ENCODE measurements at places on chromosomes 4 and X. TPM values are rescaled to one million over a fixed set of nuclear protein-coding genes. Genes with fewer than 3 reads are reported as not detected.

GRCh38 chrX:1488745-1489144 is 36.0 kb upstream of the ASMTL start:
- peak overlapping the region; percentile 51 for H3K27ac ChIP-seq
- H3K36me3 ChIP-seq = peaks cover 10% of the 10 kb centered on the region
- H3K4me1 ChIP-seq = peaks cover 18% of the 10 kb centered on the region
- H3K27me3 ChIP-seq = no peaks in the 10 kb centered on the region

DNA sequence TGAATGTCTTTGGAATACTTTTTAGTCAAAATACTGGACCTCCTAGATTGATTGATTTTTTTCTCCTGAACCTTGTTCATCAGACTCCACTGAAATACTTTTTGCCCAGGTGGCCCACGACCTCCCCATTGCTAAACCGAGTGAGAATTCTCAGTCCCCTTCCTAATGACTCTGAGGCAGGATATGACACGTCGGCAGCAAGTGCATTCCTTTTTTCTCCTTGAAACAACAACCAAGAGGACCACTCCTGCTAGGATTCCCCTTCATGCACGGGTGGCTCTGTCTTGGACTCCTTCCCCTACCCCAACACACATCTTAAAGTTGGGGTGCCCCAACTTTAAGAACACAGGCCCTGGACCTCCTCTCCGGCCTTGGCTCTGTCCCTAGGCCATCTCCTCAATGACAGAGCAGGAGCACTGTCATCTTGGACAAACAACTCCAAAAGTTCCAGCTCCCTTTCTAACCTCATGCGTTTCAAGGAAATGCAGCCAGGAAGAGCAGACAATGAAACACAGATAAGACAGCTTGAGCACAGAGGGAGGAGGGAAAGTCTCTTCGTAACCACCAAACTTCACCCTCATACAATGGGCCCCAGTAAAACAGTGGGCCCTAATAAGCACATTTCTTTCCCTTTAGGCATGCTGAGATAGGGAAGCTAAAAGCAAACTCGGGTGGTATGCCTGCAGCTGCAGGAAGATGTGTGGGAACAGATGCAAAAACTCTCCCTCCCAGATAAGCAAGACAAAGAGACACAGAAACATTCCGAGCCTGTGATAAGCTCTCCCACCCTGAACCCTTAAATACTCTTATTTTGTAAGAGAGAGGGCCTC is 33.9 kb downstream of the ZBTB49 start:
- H3K27me3 ChIP-seq = no peaks in the 10 kb centered on the region
- no peak overlapping the region for H3K27ac ChIP-seq
- H3K4me3 ChIP-seq = no peak overlapping the region
- no peaks in the 10 kb centered on the region for H3K36me3 ChIP-seq

The PPBP gene
- total RNA-seq = not detected

DNA sequence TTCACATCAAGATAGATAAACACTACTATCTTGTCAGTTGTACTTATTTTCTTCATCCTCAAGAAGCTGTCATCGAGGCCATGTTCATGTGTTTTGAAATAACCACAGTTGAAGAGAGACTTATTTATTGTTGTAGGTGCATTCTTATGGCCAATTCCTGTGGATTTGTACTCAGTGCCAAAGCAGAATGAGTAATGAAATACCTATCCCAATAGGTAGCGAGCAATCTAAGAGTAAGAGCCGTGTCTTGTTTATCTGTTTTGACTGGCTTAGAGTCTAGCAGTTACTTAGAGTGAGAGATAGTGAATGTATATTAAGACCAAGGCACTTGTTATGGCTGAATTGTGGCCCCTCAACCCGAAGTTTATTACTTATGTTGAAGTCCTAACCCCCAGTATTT is 631.0 kb upstream of the SPANXN1 start:
- no peaks in the 10 kb centered on the region for H3K36me3 ChIP-seq
- no peak overlapping the region for H3K4me3 ChIP-seq
- no peak for DNase-seq
- H3K27me3 ChIP-seq = no peaks in the 10 kb centered on the region
- H3K4me1 ChIP-seq = no peaks in the 10 kb centered on the region
- no peak overlapping the region for H3K27ac ChIP-seq

GRCh38 chrX:115687595-115687994 is 126.6 kb downstream of the PLS3 start:
- H3K4me3 ChIP-seq = no peak overlapping the region
- no peaks in the 10 kb centered on the region for H3K27me3 ChIP-seq
- no peaks in the 10 kb centered on the region for H3K36me3 ChIP-seq
- H3K27ac ChIP-seq = no peak overlapping the region

DNA sequence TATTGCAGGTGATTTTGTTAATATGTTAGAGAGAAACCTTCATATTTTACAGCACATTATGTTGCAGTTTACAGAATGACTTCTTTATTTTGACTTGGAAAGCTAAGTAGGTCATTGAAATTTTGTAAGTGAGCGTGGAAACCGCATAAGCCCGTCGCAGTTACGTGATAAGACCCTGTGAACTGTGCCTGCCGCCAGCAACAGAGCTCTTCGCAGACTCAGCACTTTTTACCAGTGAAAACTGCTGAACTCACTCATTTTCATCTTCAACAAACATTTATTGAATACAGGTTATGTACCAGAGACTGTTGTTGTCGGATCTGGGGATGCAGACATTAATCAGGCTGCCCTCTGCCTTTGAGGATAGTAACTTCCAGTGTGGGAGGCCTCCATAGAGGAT is 355.7 kb downstream of the HS3ST1 start:
- no peaks in the 10 kb centered on the region for H3K36me3 ChIP-seq
- peaks cover 3% of the 10 kb centered on the region for H3K4me1 ChIP-seq
- H3K27ac ChIP-seq = no peak overlapping the region
- no peak overlapping the region for H3K4me3 ChIP-seq
- H3K27me3 ChIP-seq = no peaks in the 10 kb centered on the region

DNA sequence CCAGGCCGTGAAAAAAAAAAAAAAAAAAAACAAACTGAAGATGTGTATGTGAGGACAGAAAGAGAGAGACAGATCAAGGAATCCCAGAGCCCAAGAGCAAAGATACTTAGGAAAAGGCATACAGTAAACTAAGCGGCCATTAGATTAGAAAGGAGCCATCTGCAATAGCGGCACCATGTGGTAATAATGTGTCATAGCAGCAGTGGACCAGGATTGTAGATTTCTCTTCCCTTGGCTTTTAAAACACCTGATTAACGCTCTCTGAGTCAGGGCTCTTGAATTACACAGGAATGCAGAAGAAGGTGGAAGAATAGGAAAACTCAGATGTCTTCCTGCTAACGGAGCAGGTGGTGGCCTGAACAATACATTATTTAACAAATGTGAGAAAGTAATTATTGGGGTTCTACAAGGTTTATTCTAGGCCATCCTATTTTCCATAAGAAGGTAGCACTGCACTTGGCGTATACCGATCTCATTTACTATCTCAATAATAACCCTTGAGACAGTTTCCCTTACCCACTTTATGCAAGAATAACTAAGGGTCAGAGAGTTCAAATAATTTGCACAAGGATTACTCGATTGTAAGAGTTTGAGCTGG is 182.7 kb downstream of the KCNIP4 start:
- DNase-seq = peak; percentile 10
- no peaks in the 10 kb centered on the region for H3K36me3 ChIP-seq
- no peaks in the 10 kb centered on the region for H3K4me1 ChIP-seq
- H3K4me3 ChIP-seq = no peak overlapping the region
- no peaks in the 10 kb centered on the region for H3K27me3 ChIP-seq

The INTU gene
- total RNA-seq = not detected

DNA sequence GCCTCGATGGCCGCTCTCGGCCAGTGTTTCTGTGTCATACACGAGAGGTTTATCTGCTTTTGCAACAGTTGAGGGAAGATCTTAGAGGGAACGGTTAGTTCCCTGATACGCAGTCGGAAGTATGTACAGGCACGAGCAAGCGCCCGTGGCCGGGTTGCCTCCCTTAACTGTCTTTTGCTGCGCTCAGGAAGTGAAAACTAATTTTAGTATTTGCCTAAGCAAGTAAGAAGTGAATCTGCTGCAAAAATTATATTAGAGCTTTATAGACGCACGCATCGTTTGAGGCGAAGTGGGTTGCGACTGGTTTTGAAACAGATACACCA is 695 bp downstream of the MTM1 start:
- H3K4me1 ChIP-seq = peaks cover 46% of the 10 kb centered on the region
- H3K27me3 ChIP-seq = no peaks in the 10 kb centered on the region
- H3K36me3 ChIP-seq = no peaks in the 10 kb centered on the region
- peak; percentile 79 for DNase-seq
- H3K4me3 ChIP-seq = peak overlapping the region; percentile 66

DNA sequence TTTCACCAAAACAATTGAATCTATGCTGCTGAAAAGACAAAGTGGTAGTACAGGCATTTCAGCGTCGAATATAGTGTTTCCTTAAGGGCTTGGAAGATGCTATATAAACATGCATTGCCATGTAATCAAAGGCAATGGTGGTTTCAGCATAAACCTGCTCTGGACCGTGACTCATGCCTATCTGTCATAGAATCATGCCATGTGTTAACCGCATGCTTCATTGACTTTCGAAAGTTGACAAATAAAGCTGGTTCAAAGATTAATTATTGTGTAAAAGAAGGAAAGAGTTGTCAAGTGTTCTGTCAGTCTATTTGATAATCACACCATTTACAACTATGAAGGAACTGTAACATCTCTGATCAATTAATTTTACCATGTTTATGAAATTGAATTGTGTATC is 83.2 kb downstream of the FUNDC1 start:
- no peak overlapping the region for H3K27ac ChIP-seq
- H3K4me3 ChIP-seq = no peak overlapping the region
- no peaks in the 10 kb centered on the region for H3K27me3 ChIP-seq
- H3K36me3 ChIP-seq = no peaks in the 10 kb centered on the region
- no peaks in the 10 kb centered on the region for H3K4me1 ChIP-seq

GRCh38 chr4:77500801-77501200 is 104.8 kb upstream of the CXCL13 start:
- no peak for DNase-seq
- no peaks in the 10 kb centered on the region for H3K27me3 ChIP-seq
- no peaks in the 10 kb centered on the region for H3K4me1 ChIP-seq
- H3K36me3 ChIP-seq = no peaks in the 10 kb centered on the region
- H3K27ac ChIP-seq = no peak overlapping the region

The PLP1 gene
- total RNA-seq = not detected

DNA sequence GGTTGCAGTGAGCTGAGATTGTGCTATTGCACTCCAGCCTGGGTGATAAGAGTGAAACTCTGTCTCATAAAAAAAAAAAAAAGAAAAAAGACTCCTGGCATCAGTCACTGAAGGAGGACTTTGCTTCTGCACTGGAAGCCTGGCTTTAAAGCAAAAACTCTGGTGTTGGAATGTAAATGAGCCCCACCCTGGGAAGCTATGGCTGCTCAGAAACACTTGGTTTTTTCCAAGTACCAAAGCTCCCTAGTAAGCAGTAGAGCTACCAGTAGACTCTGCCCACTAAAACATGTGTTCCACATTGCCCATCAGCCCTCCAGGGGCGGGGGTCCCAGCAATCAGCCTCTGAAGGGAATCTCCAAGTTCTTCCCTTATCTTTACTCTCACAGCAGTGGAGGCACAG is 154.4 kb downstream of the SHROOM3 start:
- H3K4me1 ChIP-seq = peaks cover 9% of the 10 kb centered on the region
- peaks cover 4% of the 10 kb centered on the region for H3K27me3 ChIP-seq
- no peak for DNase-seq
- H3K36me3 ChIP-seq = no peaks in the 10 kb centered on the region
- no peak overlapping the region for H3K27ac ChIP-seq

DNA sequence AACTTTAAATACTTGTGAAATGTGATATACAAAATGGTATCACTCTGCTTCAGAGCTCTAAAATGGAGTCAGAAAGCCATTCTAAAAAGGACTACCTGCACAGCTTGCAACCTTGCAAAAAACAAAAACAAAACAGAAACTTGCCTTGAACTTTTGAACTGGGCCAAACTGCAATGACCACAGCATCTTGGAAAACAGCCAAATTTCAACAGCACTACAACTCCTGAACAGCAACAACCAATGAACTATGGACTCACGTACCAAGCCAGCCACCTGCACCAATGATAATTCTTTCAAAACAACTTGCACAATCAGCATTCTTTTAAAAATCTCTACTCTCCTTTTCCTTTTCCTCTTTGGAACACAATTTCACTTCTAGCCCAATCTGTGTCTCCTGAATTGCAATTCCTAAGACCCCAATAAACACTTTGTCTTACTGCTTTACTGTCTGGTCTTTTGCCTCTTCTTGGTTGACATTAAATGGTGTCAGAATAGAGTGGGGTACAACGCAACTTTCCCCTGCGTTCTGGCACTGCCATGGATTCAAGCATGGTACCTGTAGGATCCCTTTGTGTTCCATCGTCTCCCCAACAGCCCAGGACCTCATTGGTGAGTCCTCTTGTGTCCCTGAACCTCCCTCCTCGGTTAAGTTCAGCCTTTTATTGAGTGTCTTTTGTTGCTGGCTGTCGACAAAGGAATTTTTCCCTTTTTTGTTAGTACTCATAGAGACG is 35.7 kb upstream of the FMR1 start:
- no peaks in the 10 kb centered on the region for H3K36me3 ChIP-seq
- DNase-seq = no peak
- no peaks in the 10 kb centered on the region for H3K27me3 ChIP-seq
- H3K4me1 ChIP-seq = no peaks in the 10 kb centered on the region
- H3K27ac ChIP-seq = no peak overlapping the region
- H3K4me3 ChIP-seq = no peak overlapping the region

The UBL4A gene
- total RNA-seq = 29.5 TPM

The CBLL2 gene
- not detected for total RNA-seq

The H2AZ1 gene
- 93.2 TPM for total RNA-seq

The CSAG3 gene
- total RNA-seq = not detected

The H2BW2 gene
- not detected for total RNA-seq

DNA sequence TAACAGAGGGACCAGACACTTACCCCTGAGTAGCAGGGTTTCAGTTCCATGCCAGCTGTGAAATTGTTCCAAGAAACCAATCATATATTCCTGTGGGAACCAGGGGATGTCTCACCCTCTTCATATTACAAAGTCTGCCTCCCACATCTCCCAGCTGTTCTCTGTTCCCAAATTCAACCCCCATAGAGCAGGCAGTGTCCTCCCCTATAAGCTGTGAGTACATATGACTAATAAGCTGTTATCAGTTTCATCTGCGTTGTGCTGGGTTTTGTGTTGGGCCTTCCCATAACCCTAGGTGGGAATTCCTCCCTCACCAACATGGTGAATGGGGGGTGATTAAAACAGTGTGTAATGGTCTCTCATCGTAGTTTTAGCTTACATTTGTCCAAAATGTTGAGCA is 41.0 kb downstream of the CEP44 start:
- H3K4me1 ChIP-seq = no peaks in the 10 kb centered on the region
- no peaks in the 10 kb centered on the region for H3K36me3 ChIP-seq
- no peak for DNase-seq
- no peak overlapping the region for H3K27ac ChIP-seq

DNA sequence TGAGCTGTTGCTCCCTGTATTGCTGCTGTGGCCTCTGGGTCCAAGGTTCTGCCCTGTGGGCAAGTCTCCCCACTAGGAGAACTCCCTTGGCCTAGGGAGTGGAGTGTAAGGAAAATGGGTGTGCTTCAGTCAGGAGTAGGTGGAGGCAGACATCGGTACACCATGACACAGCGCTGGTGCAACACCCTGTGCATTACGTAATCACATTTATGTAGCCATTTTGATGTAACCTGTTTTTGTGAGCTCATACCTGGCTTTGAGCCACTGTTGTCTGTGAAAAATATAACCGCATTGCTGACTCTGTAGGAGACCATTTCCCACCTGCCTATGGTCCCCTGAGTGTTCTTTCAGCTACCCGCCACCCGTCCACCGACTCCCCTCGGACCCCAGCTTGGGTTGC is 700.5 kb upstream of the AGA start:
- H3K27ac ChIP-seq = no peak overlapping the region
- no peaks in the 10 kb centered on the region for H3K36me3 ChIP-seq
- no peaks in the 10 kb centered on the region for H3K4me1 ChIP-seq
- H3K27me3 ChIP-seq = no peaks in the 10 kb centered on the region
- no peak for DNase-seq

Measured in B cell (primary cell).